ENCODE measurements at places on chromosomes 3 and 15. TPM values are rescaled to one million over a fixed set of nuclear protein-coding genes. Genes with fewer than 3 reads are reported as not detected.

- peak; percentile 19 for DNase-seq
Observed at GRCh38 chr15:29571792-29572431, 250.4 kb downstream of the TJP1 start.

- DNase-seq: no peak
Observed at GRCh38 chr3:78814893-78815562, 952.8 kb downstream of the ROBO1 start.

- DNase-seq: no peak
Observed at GRCh38 chr3:197485143-197485542, 70.6 kb downstream of the BDH1 start.

Gene CLDN18
- not detected for total RNA-seq

Gene TM6SF1
- total RNA-seq: 1.8 TPM

Gene OR5H14
- not detected for total RNA-seq

All from A673 (cell line).